ENCODE measurements at places on chromosomes 2 and 18.

- H3K4me1 ChIP-seq: peaks cover 10% of the 10 kb centered on the region
- no peak overlapping the region for H3K27ac ChIP-seq
- peaks cover 14% of the 10 kb centered on the region for H3K27me3 ChIP-seq
- H3K4me3 ChIP-seq: no peak overlapping the region
Observed at GRCh38 chr18:41936471-41937134, 18.4 kb upstream of the PIK3C3 start.

- no peaks in the 10 kb centered on the region for H3K36me3 ChIP-seq
- H3K4me3 ChIP-seq: no peak overlapping the region
- H3K4me1 ChIP-seq: no peaks in the 10 kb centered on the region
- H3K27ac ChIP-seq: no peak overlapping the region
- DNase-seq: no peak
Observed at GRCh38 chr2:33116799-33117198, 170.0 kb downstream of the LTBP1 start.

DNA sequence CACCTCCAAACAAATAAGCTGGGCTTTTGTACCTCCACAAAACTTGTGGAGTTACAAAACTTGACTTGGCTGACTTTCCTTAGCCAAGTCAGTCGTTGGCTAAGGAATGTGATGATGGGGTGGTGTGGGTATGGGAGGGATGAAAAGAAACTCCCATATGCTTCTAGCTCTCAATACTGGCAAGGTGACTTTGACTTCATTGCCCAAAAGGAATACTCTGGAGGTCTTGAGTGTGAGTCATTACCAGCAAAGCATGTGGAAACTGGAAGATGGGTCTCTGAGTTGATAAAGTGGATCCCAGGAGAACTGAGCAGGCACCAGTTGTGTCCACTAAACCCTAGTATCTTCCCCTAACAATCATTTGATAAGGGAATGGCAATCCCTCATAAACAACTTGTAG, 226.7 kb downstream of the GULP1 start:
- H3K36me3 ChIP-seq: no peaks in the 10 kb centered on the region
- no peaks in the 10 kb centered on the region for H3K4me1 ChIP-seq
- no peaks in the 10 kb centered on the region for H3K27me3 ChIP-seq
- H3K4me3 ChIP-seq: no peak overlapping the region
- DNase-seq: no peak
- H3K27ac ChIP-seq: no peak overlapping the region

GRCh38 chr2:185433824-185434223, 304.8 kb upstream of the FSIP2 start:
- no peak overlapping the region for H3K27ac ChIP-seq
- no peaks in the 10 kb centered on the region for H3K36me3 ChIP-seq
- H3K4me3 ChIP-seq: no peak overlapping the region
- DNase-seq: no peak

GRCh38 chr18:44716697-44717163, 36.0 kb downstream of the SETBP1 start:
- peaks cover 77% of the 10 kb centered on the region for H3K4me1 ChIP-seq
- peaks cover 10% of the 10 kb centered on the region for H3K27me3 ChIP-seq
- no peak overlapping the region for H3K4me3 ChIP-seq
- peak; percentile 73 for DNase-seq
- H3K36me3 ChIP-seq: peaks cover 63% of the 10 kb centered on the region
- peak overlapping the region; percentile 75 for H3K27ac ChIP-seq

- H3K27me3 ChIP-seq: no peaks in the 10 kb centered on the region
- peak overlapping the region; percentile 96 for H3K4me3 ChIP-seq
- H3K36me3 ChIP-seq: peaks cover 16% of the 10 kb centered on the region
- peak overlapping the region; percentile 98 for H3K27ac ChIP-seq
- DNase-seq: no peak
Observed at GRCh38 chr18:12946549-12947284, 1.1 kb upstream of the SEH1L start.

GRCh38 chr2:201402651-201403562, 45.8 kb upstream of the FLACC1 start:
- no peak overlapping the region for H3K27ac ChIP-seq
- no peak overlapping the region for H3K4me3 ChIP-seq
- peaks cover 45% of the 10 kb centered on the region for H3K4me1 ChIP-seq
- H3K27me3 ChIP-seq: no peaks in the 10 kb centered on the region
- peaks cover 51% of the 10 kb centered on the region for H3K36me3 ChIP-seq

All from activated CD4-positive, alpha-beta memory T cell treated with anti-CD3 and anti-CD28 coated beads, Interleukin-2, amount 10 ng/mL, durations not matched to agents 7 days and 5 days (primary cell).